Activated CD4-positive, alpha-beta memory T cell treated with anti-CD3 and anti-CD28 coated beads for 36 hours (primary cell): ENCODE measurements at places on chromosomes 1 and 21. TPM values are rescaled to one million over a fixed set of nuclear protein-coding genes. Genes with fewer than 3 reads are reported as not detected.
A peak's percentile ranks its signal among the peaks of the same experiment; 100 is the strongest.

Gene CCDC185
- not detected for total RNA-seq

Gene RNU1-4
- 1,409 TPM for total RNA-seq

Gene FOXO6
- 0.19 TPM for total RNA-seq

Gene EFNA3
- total RNA-seq = 2.4 TPM

Gene TRIM62
- 3.9 TPM for total RNA-seq

Gene A3GALT2
- not detected for total RNA-seq

DNA sequence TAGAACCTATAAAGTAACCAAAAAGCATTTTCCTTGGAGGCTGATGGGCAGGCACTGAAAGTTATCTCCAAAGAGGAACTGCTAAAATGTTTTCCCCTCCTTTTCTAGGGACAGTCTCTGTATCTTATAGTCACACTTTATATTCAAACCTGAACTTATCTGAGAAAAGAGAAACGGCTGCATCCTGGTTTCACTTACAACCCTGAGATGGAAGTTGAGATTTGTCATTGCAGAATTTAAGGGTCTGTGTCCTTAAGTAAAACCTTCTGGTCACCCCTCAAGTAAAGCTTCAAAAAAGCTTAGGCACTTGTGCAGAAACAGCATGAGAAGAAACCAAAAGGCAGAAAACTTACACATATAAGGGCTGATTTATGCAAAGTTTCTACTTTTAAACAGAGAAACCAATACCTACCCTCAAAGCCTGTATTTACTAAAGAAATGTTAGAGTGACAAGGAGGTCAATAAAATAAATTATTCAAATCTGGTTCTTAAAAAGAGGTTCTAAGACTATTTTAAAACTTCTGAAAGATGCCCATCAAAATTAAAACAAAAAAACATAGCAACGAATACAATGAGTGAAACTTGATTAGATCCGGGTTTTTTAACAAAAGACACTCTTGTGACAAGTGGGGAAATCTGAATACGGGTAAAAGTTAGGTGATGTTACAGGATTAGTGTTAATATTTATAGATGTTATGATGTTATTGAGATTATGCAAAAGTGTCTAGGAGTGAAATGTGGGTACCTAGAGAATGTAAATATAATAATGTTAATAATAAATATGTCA, 9.9 kb downstream of the CD58 start:
- H3K27me3 ChIP-seq = no peaks in the 10 kb centered on the region
- H3K4me1 ChIP-seq = peaks cover 90% of the 10 kb centered on the region
- peaks cover 32% of the 10 kb centered on the region for H3K36me3 ChIP-seq
- no peak overlapping the region for H3K4me3 ChIP-seq
- peak overlapping the region; percentile 20 for H3K27ac ChIP-seq

GRCh38 chr1:16061266-16061665, 12.2 kb downstream of the FAM131C start:
- H3K36me3 ChIP-seq = no peaks in the 10 kb centered on the region
- H3K27ac ChIP-seq = no peak overlapping the region
- no peak overlapping the region for H3K4me3 ChIP-seq
- DNase-seq = no peak
- no peaks in the 10 kb centered on the region for H3K27me3 ChIP-seq

DNA sequence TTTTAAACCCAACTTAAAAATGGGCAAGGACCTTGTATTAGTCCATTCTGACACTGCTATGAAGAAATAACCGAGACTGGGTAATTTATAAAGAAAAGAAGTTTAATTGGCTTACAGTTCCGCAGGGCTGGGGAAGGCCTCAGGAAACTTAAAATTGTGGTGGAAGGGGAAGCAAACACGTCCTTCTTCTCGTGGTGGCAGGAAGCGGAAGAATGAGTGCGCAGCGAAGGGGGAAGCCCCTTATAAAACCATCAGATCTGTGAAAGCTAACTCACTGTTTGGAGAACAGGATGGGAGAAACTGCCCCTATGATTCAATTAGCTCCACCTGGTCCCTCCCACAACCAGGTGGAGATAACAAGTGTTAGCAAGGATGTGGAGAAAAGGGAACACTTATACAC, 237.7 kb downstream of the SEC16B start:
- H3K36me3 ChIP-seq = no peaks in the 10 kb centered on the region
- H3K4me1 ChIP-seq = no peaks in the 10 kb centered on the region
- no peak overlapping the region for H3K4me3 ChIP-seq
- DNase-seq = no peak

GRCh38 chr1:197842646-197843045, 59.8 kb upstream of the C1orf53 start:
- H3K36me3 ChIP-seq = no peaks in the 10 kb centered on the region
- DNase-seq = no peak
- H3K4me3 ChIP-seq = no peak overlapping the region
- no peak overlapping the region for H3K27ac ChIP-seq
- H3K27me3 ChIP-seq = peaks cover 8% of the 10 kb centered on the region

DNA sequence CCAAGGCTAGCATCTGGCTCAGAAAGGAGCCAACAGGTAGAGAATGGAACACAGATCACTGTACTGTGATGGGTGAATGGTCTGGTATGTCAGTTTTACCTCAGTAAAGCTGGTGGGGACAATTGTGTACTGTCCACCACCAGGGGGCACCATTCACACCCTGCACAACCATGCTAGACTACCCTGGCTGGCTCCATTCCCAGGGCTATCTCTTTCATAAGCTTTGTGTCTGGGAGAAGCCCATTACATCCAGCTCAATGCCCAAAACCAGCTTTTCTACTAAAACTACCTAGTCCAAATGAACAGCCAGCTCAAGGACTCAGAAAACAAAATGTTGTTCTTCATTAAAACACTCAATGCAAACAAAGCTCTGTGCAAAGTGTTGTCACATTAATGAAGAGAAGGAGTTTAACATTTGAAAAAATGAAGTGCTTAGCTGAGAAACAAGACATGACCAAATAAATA, 62.0 kb upstream of the RASAL2 start:
- H3K4me1 ChIP-seq = no peaks in the 10 kb centered on the region
- no peak overlapping the region for H3K4me3 ChIP-seq
- peaks cover under 1% of the 10 kb centered on the region for H3K27me3 ChIP-seq

DNA sequence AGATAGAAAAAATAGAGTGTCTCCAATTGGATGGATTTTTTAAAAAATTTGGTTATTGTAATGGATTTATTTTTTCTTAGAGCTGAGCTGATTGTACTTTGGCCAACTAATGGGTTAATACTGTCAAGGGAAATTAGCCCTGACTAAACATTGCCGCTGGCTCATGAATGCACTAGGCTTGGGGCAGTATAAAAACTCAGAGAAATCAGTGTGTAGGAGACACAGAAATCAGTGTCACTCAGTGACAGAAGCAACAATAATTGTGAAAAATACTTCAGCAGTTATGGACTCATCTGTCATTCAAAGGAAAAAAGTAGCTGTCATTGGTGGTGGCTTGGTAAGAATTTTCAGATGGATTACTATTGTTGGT, at the start of gene KMO:
Gene KMO (plus strand): TSS at position 217 of the 370 bp plus-strand sequence. CDS start 67 bp downstream, at position 284.
- peak within 1 kb of the TSS; percentile 84 for H3K4me3 ChIP-seq
- H3K27ac ChIP-seq = peak within 1 kb of the TSS; percentile 85
- no peak for DNase-seq
- H3K27me3 ChIP-seq = no peaks in the 10 kb centered on the region
- peaks cover 23% of the 10 kb centered on the region for H3K4me1 ChIP-seq

DNA sequence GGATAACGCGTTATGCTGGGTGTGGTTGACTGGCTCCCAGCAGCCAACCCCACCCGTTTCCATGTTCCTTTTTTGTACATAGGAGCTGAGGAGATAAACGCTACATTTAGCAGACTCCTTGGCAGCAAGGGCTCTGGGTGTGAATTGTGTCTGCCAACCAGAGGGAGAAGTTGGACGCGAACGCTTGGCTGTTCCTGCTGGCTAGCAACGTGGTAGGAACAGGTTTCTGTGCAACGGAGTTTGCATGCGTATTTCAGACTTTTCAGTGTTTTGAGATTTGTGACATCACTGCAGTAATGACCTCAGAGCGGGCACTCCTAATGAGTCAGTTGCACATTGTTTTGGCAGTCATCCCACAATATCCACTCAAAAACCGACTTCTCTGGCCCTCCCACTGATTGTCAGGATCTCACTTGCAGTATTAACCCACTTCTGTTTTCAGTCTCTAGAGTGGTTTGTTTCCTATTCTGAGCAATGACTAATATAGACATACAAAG, 98.7 kb upstream of the RGS1 start:
- H3K27me3 ChIP-seq = no peaks in the 10 kb centered on the region
- peak; percentile 37 for DNase-seq
- H3K4me1 ChIP-seq = no peaks in the 10 kb centered on the region
- H3K27ac ChIP-seq = no peak overlapping the region
- H3K4me3 ChIP-seq = no peak overlapping the region
- no peaks in the 10 kb centered on the region for H3K36me3 ChIP-seq

DNA sequence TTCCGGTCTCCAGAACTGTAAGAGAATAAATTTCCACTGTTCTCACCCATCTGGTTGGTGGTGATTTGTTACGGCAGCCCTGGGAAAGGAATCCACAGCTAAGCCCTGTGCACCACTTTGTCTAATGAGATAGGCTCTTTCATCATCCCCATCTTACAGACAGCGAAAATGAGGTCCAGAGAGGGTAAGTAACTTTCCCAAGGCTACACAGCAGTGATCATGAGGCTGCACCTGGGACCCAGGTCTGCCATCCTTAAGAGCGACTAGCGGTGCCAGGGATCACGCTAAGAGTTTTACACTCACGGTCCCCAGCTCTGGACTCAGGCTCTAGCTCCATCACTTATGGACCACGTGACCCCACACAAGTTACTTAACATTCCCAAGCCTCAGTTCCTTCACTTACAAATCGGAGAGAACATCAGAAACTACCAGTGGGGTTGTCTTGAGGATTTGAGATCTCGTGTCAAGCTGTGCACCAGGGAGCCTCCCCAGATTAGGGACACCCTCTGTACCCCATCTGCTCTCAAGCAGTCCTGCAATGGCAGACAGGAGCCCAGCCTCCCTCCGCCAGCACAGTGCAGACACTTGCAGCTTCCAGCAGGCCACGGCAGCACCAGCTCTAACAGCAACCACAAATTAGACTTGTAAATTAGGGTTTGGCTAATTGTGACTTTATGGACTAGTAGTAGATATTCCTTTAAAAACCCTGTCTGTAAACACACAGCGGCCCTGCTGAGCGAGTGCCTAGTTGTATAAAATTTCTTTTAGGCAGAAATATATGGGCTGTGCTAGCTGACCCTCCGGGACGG, 87.3 kb downstream of the DISP3 start:
- DNase-seq = no peak
- no peaks in the 10 kb centered on the region for H3K36me3 ChIP-seq
- H3K27ac ChIP-seq = no peak overlapping the region
- no peaks in the 10 kb centered on the region for H3K4me1 ChIP-seq
- peaks cover 18% of the 10 kb centered on the region for H3K27me3 ChIP-seq
- no peak overlapping the region for H3K4me3 ChIP-seq

GRCh38 chr1:117093870-117094621, 27.5 kb downstream of the TRIM45 start:
- H3K36me3 ChIP-seq = peaks cover 74% of the 10 kb centered on the region
- H3K27me3 ChIP-seq = no peaks in the 10 kb centered on the region
- no peak overlapping the region for H3K27ac ChIP-seq
- no peak overlapping the region for H3K4me3 ChIP-seq

DNA sequence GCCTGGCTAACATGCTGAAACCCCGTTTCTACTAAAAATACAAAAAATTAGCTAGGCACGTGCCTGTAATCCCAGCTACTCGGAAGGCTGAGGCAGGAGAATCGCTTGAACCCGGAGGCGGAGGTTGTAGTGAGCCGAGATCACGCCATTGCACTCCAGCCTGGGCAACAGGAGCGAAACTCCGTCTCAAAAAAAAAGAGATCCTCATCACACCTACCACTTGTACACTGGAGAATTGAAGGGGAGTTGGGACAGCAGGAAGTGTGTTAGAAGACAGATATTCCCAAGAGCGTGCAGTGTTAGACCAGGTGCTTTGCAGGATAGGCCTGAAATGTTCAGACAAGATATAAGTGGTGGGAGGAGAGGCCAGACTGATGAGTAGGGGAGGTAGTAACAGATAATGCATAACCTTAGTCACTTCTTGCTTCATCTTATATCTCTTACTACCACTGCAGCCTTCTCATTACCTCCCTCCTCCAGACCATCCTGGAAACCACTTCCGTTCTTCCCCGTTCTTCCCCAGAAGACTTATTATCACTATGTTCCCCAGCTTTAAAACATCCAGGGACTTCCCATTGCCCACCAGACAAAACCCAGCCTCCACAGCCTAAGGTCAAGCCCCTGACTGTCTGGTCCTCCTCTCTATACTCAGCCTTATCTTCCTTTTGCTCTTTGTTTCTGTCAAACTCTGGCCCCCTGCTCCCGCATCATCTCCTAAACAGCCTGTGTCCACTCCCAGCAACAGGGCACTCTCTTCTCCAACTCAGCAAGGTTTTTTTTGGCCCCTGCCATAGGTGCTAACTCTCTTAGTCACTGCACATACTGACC, 21.3 kb downstream of the FAM20B start:
- H3K4me1 ChIP-seq = peaks cover 3% of the 10 kb centered on the region
- H3K36me3 ChIP-seq = peaks cover 7% of the 10 kb centered on the region
- H3K27ac ChIP-seq = no peak overlapping the region
- H3K27me3 ChIP-seq = no peaks in the 10 kb centered on the region

DNA sequence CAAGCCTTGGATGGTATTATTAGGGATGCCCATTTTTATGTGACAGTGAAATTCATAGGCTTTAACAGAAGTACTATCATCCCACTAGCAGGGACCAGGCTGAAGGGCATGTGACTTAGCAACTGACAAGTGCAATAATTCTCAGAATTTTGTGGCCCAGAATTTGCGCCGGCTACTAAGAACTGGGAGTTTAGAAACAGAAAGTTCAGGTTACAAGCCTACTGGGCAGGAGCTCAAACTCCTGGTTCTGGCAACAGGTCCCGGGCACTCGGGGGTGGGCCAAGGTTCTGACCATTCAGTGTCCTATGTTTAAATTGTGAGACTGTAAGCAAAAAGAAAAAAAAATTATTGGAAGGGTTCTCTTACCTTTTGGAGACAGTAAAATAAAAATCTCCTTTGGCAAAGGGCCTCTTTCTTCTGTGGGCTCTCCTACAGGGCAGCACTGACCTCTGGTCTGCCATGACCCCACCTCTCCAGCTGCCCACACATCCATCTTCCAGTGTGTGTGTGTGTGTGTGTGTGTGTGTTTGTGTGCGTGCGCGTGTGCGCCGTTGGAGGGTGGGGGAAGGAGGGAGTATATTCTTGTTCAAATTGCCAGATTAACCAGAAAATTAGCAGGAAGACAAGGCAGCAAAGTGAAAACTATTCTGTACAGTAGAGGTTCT, 26.1 kb downstream of the IRF2BP2 start:
- no peak overlapping the region for H3K27ac ChIP-seq
- DNase-seq = no peak
- H3K4me3 ChIP-seq = no peak overlapping the region
- H3K36me3 ChIP-seq = no peaks in the 10 kb centered on the region

DNA sequence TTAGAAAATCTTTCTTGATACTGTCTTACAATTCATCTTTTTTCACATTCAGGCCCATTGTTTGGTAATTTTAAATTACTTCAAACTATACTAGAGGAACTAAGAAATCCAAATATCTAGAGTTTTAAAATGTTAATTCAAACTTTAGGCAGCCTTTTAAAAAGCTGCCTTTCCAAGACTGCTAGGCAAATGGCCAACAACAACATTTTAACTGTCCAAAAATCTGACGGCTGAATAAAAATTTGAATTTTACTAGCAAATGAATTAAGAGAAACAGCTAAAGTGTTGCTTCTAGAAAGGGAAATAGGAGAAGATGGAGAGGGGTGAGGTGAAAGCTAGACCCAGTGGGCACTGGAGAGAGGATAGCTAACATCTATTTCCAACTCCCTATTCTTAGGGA, 17.2 kb downstream of the DPYD start:
- H3K27ac ChIP-seq = no peak overlapping the region
- no peak overlapping the region for H3K4me3 ChIP-seq
- H3K36me3 ChIP-seq = peaks cover 13% of the 10 kb centered on the region
- peaks cover 38% of the 10 kb centered on the region for H3K4me1 ChIP-seq
